Mesenteric fat pad (tissue), 1 donor: ENCODE measurements at places on chromosomes 2 and 18. TPM values are rescaled to one million over a fixed set of nuclear protein-coding genes. Genes with fewer than 3 reads are reported as not detected.

Gene CDCA7
- 0.22 TPM for total RNA-seq

Gene KCNE4
- total RNA-seq = 15.0 TPM

Gene REG3A
- 3.3 TPM for total RNA-seq

Gene EN1
- 4.4 TPM for total RNA-seq

Gene PDE11A
- total RNA-seq = 1.00 TPM

Gene GKN2
- not detected for total RNA-seq

Gene TCF4
- total RNA-seq = 159 TPM

Gene RGPD4
- total RNA-seq = not detected

Gene CAVIN2
- 52.3 TPM for total RNA-seq

Gene SPOPL
- 19.9 TPM for total RNA-seq
